ENCODE measurements at places on chromosomes 11 and 22.
A peak's percentile ranks its signal among the peaks of the same experiment; 100 is the strongest.

GRCh38 chr11:126716456-126717083 is 284.0 kb downstream of the KIRREL3 start:
- DNase-seq, result peak; percentile 33

DNA sequence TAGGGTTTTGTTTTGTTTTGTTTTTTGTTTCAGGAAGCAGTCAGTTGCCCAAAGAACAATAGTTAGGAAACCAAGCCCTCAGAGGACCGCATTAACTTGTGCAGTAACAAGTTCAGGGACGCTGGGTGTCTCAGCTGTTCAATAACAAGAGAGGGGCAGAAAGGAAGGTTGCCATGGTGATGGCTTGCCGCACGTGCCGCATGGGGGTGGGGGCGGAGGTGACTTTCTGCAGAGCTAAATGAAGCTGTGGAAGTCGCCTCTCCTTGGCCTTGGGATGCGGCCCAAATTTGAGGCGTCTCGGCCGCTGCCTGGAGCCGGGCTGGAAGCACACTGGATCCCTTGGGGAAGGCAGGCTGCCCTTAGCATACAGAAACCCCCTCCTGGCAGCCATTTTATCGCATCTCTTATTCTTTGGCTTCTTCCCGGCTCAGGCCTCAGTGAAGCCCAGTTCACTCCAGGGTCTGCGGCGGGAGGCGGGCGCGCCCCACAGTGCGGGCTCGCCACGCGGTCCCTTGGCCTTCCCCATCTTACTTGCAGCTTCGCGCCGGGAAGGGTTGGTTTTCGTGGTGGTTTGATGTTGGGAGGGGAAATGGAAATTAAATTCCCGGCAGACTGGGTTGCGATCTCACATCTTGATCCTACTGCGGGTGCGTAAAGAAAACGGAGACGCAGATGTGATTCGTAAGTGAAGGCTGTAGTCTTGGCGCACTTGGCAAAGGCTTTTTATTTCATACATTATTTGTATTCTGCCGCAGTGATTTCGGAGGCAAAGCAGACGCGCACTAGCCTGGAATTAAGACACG is 94.3 kb downstream of the SLC17A6 start:
- DNase-seq, result no peak

- no peak for DNase-seq
Measured at GRCh38 chr11:102523189-102523570, 7.4 kb downstream of the MMP7 start.

DNA sequence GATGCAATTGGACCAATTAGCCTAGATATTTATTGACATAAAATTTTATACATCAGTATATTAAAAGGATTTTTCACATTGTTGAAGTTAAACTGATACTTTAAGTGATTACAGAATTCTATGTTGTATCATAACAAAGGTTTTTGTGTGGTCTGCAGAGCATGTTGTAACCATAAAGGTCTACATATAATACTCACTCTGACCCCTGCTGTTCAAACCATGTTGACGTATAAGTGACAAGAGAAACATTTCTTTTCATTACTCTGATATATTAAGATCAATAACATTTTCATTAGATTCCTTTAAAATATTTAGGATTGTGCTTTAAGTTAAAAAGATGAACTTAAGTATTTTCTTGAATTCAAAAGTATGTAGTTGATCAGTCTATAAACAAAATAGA is 63.9 kb downstream of the GAS2 start:
- peak; percentile 27 for DNase-seq

- no peak for DNase-seq
Measured at GRCh38 chr11:77250881-77251640, 50.4 kb downstream of the GDPD4 start.

GRCh38 chr11:96758957-96759356 is 369.1 kb downstream of the JRKL start:
- no peak for DNase-seq

DNA sequence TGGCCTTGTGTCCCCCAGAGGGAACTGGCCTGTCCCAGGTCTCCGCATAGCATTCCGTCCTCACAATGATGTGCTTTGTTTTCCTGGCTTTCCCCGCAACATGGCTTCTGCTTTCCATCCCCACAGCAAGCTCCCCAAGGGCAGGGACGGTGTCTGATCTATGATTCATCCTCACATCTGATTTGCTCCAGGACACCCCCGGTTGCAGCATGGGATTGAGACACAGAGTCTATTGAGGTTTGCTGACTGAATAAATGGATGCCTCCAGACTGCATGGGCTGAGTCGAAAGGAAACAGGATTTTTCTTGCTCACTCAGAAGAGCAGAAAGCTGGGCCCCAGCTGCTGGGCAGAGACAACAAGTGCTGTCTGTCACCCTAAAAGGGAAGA is 40.2 kb downstream of the LMO1 start:
- no peak for DNase-seq

GRCh38 chr11:103662880-103663279 is 373.6 kb upstream of the DDI1 start:
- DNase-seq, result no peak

GRCh38 chr11:2729841-2730240 is 30.0 kb upstream of the KCNQ1OT1 start:
- no peak for DNase-seq

GRCh38 chr11:71338801-71339395 is 86.5 kb upstream of the SHANK2 start:
- no peak for DNase-seq

DNA sequence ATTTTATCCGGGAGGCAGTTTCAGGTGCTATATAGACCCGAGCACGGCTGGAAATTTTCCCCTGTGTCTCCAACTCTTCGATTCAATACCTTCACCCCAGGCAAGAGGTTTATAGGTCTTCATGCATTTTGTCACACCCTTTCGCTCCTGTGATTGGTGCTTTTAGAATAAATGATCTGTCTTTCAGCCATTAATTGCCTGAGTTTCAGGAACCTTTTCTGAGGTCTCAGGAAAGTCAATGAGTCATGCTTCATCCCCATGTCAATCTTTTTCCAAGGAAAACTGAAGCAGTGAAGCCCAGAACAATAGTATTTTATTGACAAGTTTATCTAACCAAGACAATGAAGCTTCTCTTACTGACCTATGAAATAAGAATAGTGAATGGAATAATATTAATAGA is 29.9 kb downstream of the FAM181B start:
- no peak for DNase-seq

DNA sequence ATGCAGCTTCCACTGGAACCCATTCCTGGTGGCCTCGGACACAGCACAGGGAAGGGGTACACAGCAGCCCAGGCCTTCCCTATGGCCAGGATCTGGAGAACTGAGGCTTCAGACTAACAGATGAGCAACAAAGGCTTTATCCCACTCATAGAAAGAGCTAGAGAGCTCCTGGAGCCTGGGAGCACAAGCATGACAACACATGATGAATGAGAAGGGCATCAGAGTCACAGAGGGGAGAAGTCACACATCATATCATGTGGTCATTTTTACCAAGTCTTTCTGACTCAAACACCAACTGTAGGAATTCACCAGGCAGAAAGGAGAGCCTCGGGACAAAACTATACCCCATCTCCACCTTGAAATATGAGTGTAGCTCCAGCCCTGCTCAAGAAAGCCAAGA is 43.2 kb downstream of the NRXN2 start:
- DNase-seq, result no peak

DNA sequence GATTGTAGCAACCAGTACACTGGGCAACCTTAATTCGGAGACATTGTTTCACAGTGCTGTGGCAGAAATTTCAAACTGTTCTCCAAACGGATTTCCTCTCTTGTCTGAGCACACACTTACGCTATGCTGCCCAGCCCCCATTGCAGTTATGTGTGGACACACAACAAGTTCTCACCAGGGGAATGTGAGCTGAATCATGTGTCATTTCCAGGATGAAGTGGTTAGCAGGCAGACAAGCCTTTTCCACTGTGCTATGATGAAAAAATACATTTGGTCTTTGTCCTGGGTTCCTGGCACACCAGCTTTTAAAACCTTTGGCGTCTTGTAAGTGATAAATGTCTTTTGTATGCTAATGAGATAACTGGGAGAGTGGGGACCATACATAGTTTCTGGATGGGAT is 46.9 kb upstream of the SYT9 start:
- no peak for DNase-seq

DNA sequence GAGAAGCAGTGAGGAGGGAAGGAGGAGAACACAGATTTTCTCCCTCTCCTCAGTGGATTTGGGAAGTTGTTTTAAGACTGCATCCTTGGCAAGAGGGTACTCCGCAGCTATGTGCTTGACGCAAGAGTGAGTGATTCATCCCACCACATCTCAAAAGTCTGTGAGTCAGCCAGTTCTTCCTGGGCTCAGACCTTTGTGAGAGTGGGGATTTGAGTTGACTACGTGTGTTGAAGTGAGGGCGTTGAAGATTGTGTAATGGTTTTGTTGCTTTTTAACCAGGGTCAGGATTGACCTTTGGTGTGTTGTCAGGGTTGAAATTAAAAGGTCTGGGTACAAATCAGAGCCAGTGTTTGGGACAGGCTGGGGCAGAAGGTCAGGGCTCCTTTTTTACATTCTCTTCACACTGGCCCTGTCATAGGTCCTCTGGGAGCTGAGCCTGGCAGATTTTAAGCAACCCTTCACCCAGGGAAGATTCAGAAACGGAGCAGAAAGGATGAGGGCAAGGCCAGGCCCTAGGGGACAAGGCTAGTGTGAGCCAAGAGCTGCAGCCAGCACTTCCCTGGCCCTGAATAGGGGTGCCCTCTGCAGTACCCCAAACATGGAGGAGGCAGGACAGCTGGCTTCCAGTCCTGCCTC is 4.2 kb upstream of the C11orf86 start:
- DNase-seq, result no peak

DNA sequence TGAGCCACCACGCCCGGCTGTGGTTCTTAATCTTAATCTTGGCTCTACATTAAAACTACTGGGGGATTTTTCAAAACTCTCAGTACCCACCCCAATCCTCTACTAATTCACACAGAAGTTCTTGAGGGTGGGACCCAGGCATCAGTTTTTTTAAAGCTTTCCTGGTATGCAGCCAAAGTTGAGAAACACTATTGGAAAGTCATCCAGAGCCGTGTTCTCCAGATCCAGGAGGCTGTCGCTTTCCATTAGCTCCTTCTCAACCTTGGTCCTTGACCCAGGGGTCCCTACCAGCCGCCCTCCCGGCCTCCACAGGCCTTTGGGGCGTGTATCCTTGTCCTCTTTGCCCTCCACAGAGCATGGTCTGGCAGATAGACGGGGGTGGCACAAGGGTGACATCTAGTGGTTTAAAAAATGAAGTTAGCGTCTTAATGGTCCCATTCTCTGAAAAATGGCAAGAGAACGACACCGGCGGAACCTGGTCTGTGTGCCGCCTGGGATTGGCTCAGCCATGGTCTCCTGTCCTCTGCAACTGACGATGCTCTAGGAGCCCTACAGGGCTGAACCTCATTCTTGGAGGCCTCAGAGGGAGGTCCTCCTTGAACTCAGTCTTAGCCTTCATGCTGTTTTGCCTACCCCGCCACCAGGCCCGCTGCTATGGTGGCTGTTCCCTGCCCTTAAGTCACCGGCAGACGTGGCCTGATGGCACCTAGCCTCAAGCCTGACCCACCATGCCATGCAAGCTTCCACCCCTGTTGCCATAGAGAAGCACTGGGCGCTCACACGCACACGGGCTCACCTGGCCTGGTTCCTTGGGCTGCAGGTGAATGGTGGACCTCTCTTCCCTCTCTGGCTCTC is 152.0 kb upstream of the SYN3 start:
- peak; percentile 28 for DNase-seq

DNA sequence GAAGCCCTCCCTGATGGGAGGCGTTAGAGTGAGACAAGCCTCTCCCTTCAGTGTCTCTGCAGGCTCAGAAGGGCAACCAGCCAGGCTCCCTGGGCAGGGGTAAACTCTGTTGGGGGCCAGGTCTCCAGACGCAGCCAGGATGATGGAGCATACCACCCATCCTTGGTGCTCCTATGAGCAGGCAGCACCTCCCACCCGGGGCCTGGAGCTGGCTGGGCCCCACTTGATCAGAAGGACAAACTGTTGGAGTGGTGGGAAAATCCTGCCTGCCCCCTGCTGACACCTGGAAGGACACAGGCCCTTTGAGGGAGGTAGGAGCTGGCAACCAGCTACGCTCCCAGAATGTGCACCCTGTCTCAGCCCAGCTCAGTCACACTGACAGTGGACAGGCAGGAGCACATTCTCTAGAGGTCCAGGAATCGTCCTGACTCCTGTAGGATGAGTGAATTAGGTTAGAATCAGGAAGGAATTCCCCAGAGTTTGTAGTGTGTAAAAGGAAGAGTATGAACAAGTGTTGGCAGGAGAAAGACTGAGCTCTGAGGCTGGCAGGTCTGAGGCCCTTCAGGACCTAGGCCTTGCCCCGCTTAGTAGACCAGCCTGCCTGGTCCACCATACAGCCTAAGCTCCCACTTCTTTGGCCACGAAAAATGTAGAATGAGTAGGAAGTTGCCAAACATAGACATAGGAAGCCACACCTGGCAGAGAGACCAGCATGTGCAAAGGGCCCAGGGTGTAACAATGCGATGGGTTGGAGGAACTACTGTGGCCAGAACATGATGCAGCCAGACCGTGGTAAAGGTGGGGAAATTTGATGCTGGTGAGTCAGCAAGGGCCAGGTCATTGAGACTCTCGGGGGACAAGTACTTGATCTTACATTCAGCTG is 19.1 kb downstream of the ARHGEF17 start:
- no peak for DNase-seq

DNA sequence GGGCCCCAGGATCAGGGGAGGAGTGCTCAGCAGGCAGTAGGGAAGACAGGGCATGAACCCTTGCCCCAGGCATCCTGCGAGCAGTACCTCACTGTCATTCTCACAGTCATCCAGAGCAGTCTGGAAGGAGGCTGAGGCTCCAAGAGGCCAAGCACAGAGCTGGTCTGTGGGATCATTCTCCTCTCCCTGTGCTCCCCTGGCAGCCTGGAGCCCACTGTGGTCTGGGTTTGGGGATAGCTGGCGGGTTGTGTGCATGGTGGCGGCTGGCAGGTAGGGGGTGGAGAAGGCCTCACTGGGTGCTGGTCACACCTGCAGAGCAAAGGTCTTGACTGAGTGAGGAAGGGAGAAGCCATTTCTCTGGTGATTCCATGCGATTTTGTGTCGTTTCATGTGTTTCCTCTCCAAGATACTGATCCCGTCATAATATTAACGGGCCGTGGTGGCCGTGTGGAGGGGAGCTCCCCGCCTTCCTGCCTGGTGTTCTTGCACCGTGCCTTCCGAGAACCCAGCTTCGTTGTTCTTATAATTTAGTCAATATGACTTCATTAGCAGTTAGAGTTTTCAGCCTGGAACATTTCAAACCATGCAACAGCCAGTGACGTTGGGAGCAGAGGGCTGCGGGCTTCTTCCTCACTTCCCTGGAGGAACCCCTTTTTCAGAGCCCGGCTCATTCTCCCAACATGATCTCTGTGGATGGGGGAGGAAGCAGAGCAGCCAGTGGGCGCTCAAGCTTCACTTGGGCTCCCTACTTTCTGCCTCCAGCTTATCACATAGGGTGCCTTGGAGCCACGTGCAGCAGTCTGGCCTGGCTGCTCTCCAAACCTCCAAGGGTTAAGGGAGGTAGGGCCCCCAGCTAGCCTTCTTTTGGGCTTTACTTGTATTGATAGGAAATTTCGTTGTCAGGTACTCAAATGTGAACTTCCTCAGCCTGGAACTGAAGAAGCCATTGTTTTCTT is 20.8 kb upstream of the ADORA2A start:
- DNase-seq, result no peak

- no peak for DNase-seq
Measured at GRCh38 chr11:100847696-100848216, 160.7 kb downstream of the ARHGAP42 start.
